ENCODE measurements at places on chromosomes 7 and 10. TPM values are rescaled to one million over a fixed set of nuclear protein-coding genes. Genes with fewer than 3 reads are reported as not detected.

DNA sequence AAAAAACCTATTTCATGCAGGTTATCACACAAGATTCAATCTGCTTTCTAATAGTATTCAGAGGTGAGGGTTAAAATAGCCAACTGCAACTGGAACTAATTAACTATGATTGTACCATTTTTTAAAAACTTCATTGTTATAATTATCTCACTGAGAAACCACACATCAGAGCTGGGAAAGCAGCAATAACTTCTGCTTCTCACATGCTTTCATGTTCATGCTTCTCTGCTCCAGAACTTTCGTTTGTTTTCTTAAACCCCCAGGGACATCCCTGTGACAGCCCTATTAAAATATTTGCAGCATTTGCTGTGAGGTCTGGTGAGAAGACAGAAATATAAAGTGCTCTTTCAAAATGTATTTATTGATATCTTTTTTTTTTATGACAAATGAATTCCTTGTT is 389.0 kb upstream of the SORCS1 start:
- DNase-seq = peak; percentile 1
- no peaks in the 10 kb centered on the region for H3K27me3 ChIP-seq
- H3K36me3 ChIP-seq = no peaks in the 10 kb centered on the region

DNA sequence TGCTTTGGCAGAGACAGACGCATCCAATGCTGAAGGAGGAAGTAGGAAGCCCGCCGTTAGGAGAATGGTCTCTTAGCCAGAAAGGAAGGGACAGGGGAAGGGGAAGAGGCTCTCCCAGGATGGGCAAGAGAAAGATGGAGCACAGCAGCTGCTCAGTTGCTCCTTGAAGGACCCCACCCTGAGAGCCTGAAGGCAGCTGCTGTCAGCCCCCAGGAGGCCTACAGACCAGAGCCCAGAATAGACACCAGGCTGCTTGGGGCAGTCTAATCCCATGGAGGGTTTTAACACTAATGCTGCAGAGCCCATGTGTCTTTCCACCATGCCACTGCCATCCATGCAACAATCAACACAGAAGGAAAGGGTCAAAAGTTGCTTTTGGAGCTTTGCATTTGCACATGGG is 3.5 kb upstream of the C7orf33 start:
- H3K36me3 ChIP-seq = no peaks in the 10 kb centered on the region
- peaks cover 2% of the 10 kb centered on the region for H3K27me3 ChIP-seq
- no peak overlapping the region for H3K27ac ChIP-seq
- no peaks in the 10 kb centered on the region for H3K4me1 ChIP-seq
- H3K4me3 ChIP-seq = no peak overlapping the region

DNA sequence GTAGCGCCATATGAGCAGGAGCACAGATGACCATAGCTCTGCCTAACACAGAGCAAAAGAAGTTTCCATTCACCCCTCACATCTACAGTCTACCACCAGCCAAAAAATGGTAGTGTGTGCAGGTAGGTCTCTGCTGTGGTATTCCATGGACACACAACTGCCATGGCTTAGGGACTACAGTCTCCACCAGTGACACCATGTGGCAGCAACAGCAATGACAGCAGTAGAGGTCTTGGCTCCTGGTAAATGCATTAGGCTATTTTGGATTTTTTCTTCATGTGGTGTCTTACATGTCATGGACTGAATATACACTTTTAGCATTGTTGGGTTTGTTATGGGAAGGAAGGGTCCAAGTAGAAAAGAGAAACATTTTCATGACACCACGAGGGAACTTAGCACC is 70.1 kb upstream of the CABCOCO1 start:
- H3K4me1 ChIP-seq = no peaks in the 10 kb centered on the region
- H3K36me3 ChIP-seq = no peaks in the 10 kb centered on the region
- no peak overlapping the region for H3K4me3 ChIP-seq
- H3K27ac ChIP-seq = no peak overlapping the region

- H3K4me3 ChIP-seq = no peak overlapping the region
- peak; percentile 71 for DNase-seq
- no peaks in the 10 kb centered on the region for H3K4me1 ChIP-seq
- H3K27me3 ChIP-seq = peaks cover 2% of the 10 kb centered on the region
- H3K27ac ChIP-seq = no peak overlapping the region
Observed at GRCh38 chr10:96606216-96606615, 19.4 kb upstream of the TM9SF3 start.

- H3K36me3 ChIP-seq = no peaks in the 10 kb centered on the region
- no peaks in the 10 kb centered on the region for H3K4me1 ChIP-seq
- H3K27ac ChIP-seq = no peak overlapping the region
- no peak overlapping the region for H3K4me3 ChIP-seq
- DNase-seq = peak; percentile 65
Observed at GRCh38 chr7:42880392-42880791, 31.5 kb downstream of the C7orf25 start.

The GSTO1 gene
- 151 TPM for total RNA-seq

GRCh38 chr10:25877296-25877695 is 56.7 kb upstream of the MYO3A start:
- H3K4me1 ChIP-seq = no peaks in the 10 kb centered on the region
- H3K36me3 ChIP-seq = no peaks in the 10 kb centered on the region
- no peak overlapping the region for H3K4me3 ChIP-seq
- H3K27me3 ChIP-seq = no peaks in the 10 kb centered on the region
- no peak for DNase-seq
- no peak overlapping the region for H3K27ac ChIP-seq

The MUC12 gene
- total RNA-seq = 0.51 TPM

GRCh38 chr7:101164071-101164840 is 1.1 kb downstream of the VGF start:
- peaks cover 7% of the 10 kb centered on the region for H3K36me3 ChIP-seq
- peaks cover 28% of the 10 kb centered on the region for H3K27me3 ChIP-seq
- no peak overlapping the region for H3K4me3 ChIP-seq
- DNase-seq = peak; percentile 61
- H3K27ac ChIP-seq = no peak overlapping the region

The ANKRD30A gene
- total RNA-seq = not detected

GRCh38 chr10:118501637-118502440 is 93.6 kb downstream of the PRLHR start:
- H3K4me3 ChIP-seq = no peak overlapping the region
- no peaks in the 10 kb centered on the region for H3K36me3 ChIP-seq
- no peaks in the 10 kb centered on the region for H3K27me3 ChIP-seq
- H3K4me1 ChIP-seq = no peaks in the 10 kb centered on the region
- no peak overlapping the region for H3K27ac ChIP-seq

DNA sequence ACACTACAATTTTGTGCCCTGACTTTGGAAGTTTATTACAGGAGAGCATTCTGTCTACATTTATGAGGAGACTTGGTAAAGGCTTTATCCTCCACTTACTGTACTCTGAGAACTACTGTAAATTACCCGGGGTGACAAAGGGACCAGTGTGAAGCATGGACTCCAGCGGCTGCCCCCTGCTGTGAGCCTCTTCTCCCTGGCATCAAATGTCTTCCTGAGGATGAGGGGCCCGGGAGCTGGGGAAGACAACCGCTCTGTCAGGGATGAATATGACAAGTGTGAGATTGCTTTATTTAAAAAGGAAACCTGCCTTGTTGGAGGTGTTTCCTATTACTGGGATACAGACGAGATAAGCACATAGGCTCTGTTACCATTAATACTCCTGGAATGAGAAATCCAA is 714.8 kb downstream of the CCSER2 start:
- H3K27ac ChIP-seq = no peak overlapping the region
- no peaks in the 10 kb centered on the region for H3K27me3 ChIP-seq
- no peak for DNase-seq
- H3K4me3 ChIP-seq = no peak overlapping the region

DNA sequence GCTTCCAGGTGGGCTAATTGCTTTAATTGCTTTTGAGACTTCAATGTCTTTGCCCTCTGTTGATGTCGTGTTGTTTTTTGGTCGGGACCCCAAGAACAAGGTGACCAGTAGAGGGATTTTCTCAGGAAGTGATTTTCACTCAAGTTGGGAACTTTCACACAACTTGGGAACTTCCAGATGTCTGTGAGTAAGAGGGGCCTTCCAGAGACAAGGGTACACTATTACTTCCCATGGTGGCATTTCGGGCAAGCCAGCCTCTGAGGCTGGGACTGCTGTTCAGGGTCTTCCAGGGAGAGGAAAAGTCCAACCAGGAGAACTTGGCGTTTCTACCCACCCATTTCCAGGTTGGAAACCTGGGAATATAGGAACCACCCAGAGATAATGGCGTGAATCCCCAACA is 170.0 kb upstream of the CDCA7L start:
- H3K4me3 ChIP-seq = no peak overlapping the region
- H3K27me3 ChIP-seq = no peaks in the 10 kb centered on the region
- no peak for DNase-seq
- H3K27ac ChIP-seq = no peak overlapping the region
- H3K36me3 ChIP-seq = no peaks in the 10 kb centered on the region
- H3K4me1 ChIP-seq = no peaks in the 10 kb centered on the region

DNA sequence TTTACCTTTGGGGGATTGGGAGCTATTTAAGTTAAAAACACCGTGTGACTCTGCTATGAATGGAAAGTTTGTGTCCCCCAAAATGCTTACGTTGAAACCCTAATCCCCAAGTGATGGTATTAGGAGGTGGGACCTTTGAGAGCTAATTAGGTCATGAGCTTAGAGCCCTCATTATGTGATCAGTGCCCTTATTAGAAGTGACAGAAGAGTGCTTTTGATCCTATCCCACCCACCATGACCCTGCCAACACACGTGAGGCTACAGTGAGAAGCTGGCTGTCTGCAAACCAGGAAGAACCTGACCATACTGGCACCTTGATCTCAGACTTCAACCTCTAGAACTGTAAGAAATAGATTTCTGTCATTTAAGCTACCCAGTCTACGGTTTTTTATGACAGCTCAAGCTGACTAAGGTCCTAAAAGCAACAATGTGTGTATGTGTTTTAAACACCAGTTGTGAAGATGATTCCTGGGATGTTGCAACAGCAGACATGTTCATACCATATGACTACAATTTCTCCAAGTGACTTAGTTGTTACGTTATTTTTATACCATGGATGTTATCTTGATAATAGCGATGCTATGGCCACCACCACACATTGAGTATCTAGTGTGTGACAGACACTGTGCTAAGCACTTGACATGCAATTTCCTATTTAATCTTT is 124.4 kb downstream of the PIP4K2A start:
- DNase-seq = no peak
- H3K4me3 ChIP-seq = no peak overlapping the region
- H3K27me3 ChIP-seq = no peaks in the 10 kb centered on the region
- H3K4me1 ChIP-seq = no peaks in the 10 kb centered on the region

GRCh38 chr7:155534691-155535090 is 11.7 kb downstream of the CNPY1 start:
- no peaks in the 10 kb centered on the region for H3K4me1 ChIP-seq
- no peak overlapping the region for H3K27ac ChIP-seq
- H3K27me3 ChIP-seq = peaks cover 25% of the 10 kb centered on the region

DNA sequence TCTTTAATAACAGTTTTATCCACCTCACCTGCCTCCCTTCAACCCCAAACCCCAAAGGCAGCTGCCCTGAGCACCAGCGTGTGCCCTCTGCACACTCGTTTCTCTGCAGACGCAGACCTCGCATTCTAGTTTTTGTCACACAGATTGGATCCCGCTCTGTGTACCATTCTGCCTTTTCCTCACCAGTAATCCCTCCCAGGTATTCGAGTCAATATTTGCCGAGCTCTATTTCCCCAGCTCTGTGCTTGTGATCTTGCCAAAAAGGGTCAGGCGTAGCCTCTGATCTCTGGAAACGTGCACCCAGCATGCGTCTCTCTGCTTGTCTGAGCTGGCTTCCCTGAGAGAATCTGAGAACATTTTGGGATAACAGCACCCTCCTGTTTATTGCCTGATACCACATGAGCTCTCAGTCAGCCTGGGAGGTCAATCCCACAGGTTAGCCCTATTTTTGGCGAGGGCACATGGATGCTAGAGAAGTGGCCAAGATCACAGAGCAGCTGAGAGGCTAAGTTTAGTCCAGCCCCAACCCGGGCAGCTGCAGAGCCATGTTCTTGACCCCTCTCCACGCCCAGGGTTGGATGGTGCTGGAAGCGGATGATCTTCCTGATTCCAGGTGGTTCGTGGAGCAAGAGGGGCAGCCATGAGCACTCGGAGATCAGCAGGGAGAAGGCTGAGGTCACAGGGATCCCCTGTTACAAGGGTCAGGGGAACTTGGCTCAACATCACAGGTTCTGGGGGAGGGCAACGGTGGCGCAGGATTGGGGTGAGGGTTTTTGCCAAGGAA is 29.1 kb downstream of the FOXL3 start:
- no peaks in the 10 kb centered on the region for H3K4me1 ChIP-seq
- DNase-seq = no peak
- H3K27me3 ChIP-seq = peaks cover 10% of the 10 kb centered on the region
- no peaks in the 10 kb centered on the region for H3K36me3 ChIP-seq
- no peak overlapping the region for H3K4me3 ChIP-seq

The NPFFR1 gene
- not detected for total RNA-seq

The CLDN3 gene
- total RNA-seq = not detected

DNA sequence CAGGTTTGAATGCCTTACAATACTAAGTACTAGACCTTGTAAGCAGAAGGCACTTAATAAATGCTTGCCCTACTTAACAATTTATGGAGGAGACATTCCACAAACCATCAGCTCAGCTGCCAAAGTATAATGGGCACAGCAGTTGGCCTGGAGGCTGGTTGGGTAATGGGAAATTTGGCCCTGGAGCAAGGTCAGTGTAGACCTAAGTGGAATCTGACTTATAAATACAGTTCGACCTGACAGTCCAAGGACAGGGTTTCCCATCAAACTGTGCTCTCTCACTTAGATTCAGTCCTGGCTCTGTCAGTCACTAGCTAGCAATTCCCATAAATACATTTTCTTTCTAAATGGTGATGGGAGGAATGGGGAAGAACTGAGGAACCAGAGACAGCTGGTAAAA is 62.6 kb upstream of the ABCB4 start:
- no peaks in the 10 kb centered on the region for H3K4me1 ChIP-seq
- no peak for DNase-seq
- no peak overlapping the region for H3K4me3 ChIP-seq
- H3K27me3 ChIP-seq = no peaks in the 10 kb centered on the region
- no peak overlapping the region for H3K27ac ChIP-seq

GRCh38 chr7:63925626-63926460 is 72.8 kb upstream of the ZNF722 start:
- peak; percentile 2 for DNase-seq
- no peaks in the 10 kb centered on the region for H3K4me1 ChIP-seq
- no peaks in the 10 kb centered on the region for H3K27me3 ChIP-seq
- no peak overlapping the region for H3K27ac ChIP-seq
- H3K36me3 ChIP-seq = no peaks in the 10 kb centered on the region

DNA sequence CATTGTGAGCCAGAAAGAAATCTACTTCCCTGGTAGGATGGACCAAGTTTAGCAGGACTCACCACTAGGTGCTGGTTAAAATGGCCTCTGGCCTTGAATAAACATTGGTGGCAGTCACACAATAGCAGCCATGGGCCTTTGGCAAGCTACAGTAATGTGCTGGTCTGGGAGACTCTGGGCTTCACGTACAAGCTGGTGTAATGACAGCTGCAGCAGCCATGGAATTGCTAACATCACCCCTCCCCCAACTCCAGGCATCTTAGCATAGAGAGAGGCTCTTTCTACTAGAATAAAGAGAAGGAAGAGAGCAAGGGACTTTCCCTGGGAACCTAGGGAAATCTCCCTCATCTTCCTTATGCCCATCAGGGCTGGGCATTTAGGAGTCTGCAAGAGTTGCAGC is 205.1 kb upstream of the SEMA3A start:
- H3K27me3 ChIP-seq = no peaks in the 10 kb centered on the region
- DNase-seq = no peak
- no peaks in the 10 kb centered on the region for H3K4me1 ChIP-seq
- no peak overlapping the region for H3K4me3 ChIP-seq
- H3K36me3 ChIP-seq = no peaks in the 10 kb centered on the region
- H3K27ac ChIP-seq = no peak overlapping the region

GRCh38 chr7:102096012-102096332 is 190.7 kb upstream of the SH2B2 start:
- no peaks in the 10 kb centered on the region for H3K27me3 ChIP-seq
- no peak overlapping the region for H3K27ac ChIP-seq
- H3K36me3 ChIP-seq = no peaks in the 10 kb centered on the region
- no peak overlapping the region for H3K4me3 ChIP-seq
- no peaks in the 10 kb centered on the region for H3K4me1 ChIP-seq
- DNase-seq = no peak

The DLX5 gene
- total RNA-seq = not detected

The CALCR gene
- total RNA-seq = not detected

The HTR5A gene
- total RNA-seq = not detected
